M059J (cell line): ENCODE measurements at places on chromosomes 3 and 15.

GRCh38 chr15:35038626-35039451 lies 46.3 kb downstream of the NANOGP8 start:
- DNase-seq = peak; percentile 20

- DNase-seq = peak; percentile 79
Measured at GRCh38 chr3:36893137-36893557, 51.7 kb downstream of the TRANK1 start.

DNA sequence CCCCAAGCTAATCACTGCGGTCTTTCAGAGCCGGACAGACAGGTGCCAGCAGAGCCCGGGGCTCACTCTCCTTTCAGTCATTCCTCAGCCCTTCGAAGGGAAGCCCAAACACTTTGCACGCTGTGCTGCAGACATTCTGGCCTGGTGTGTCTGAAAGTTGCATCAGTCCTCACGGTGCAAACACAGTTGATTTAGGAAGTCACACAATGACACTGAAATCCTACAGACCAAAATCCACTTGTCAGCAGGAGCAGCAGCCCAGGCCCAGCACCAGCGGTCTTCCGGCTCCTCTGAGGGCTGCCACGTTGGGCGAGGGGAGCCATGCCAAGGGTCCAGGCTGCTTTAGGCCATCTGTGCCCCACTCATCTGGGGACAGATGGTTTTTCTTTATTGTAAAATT lies 61.6 kb downstream of the RGMA start:
- DNase-seq = no peak

GRCh38 chr3:54358316-54358715 lies 236.0 kb downstream of the CACNA2D3 start:
- DNase-seq = peak; percentile 33

- DNase-seq = peak; percentile 81
Measured at GRCh38 chr3:160006282-160007163, 17.9 kb downstream of the IL12A start.

DNA sequence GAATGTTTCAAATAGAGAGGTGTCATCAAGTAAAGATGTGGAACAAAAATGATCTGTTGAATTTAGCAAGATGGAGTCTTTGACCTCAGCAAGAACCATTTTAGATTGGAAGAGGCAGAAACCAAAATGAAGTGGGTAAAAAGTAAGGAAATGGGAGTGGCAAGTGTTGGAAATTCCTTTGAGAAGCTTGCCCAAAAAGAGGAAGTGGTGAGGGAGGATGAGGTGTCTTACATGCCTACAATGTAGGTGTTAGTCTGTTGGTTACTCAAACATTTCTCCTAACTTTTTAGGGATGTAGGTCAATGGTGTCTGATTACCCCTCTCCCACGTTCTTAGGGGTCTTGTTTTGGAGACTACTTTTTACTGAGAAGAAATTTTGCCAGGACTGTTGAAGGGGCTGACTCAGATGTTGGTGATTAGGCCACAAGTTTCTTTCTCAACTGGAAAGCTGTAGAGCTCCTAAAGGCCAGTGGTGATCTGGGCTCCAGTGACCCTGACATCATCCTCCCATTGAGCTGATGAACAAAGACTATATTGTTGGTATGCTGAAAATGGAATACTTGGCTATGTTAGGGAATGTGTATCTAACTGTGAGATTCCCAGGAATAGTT lies 5.1 kb downstream of the PPP2R3A start:
- peak; percentile 76 for DNase-seq

- DNase-seq = no peak
Measured at GRCh38 chr3:33322412-33322811, 45.2 kb downstream of the FBXL2 start.
